ENCODE measurements at places on chromosomes 2 and 18. TPM values are rescaled to one million over a fixed set of nuclear protein-coding genes. Genes with fewer than 3 reads are reported as not detected.

Gene INHA
- not detected for total RNA-seq

Gene SEPTIN10
- 82.5 TPM for total RNA-seq

Gene CNDP1
- total RNA-seq = not detected

Gene LGALSL
- 2.1 TPM for total RNA-seq

Gene ZSWIM2
- not detected for total RNA-seq

Gene CREG2
- total RNA-seq = 0.27 TPM

Gene SNTG2
- total RNA-seq = not detected

Gene DHRS9
- not detected for total RNA-seq

Gene FLACC1
- total RNA-seq = not detected

Gene FMNL2
- total RNA-seq = 28.1 TPM

Gene CFAP210
- not detected for total RNA-seq

Gene GAREM1
- total RNA-seq = 0.53 TPM

Gene RBM43
- 3.6 TPM for total RNA-seq

Gene ASPRV1
- total RNA-seq = 0.10 TPM

Gene G6PC2
- not detected for total RNA-seq

Gene RGPD3
- total RNA-seq = 0.13 TPM

Gene SERPINB7
- total RNA-seq = not detected

Gene ACMSD
- total RNA-seq = not detected

Gene DCDC2C
- total RNA-seq = 0.60 TPM

Gene COBLL1
- total RNA-seq = 17.7 TPM

Gene NEUROD1
- total RNA-seq = not detected

Gene UGT1A3
- not detected for total RNA-seq

Gene ZFP36L2
- 15.4 TPM for total RNA-seq

Gene SMAD4
- total RNA-seq = 76.5 TPM

Gene SERPINB3
- total RNA-seq = not detected

Gene ANKRD62
- total RNA-seq = not detected

Gene MARCHF4
- total RNA-seq = 16.3 TPM

Gene ATP6V1C2
- total RNA-seq = not detected

Gene ACOXL
- total RNA-seq = not detected

Gene SALL3
- not detected for total RNA-seq

Gene RUFY4
- total RNA-seq = not detected

Gene TUBA3E
- not detected for total RNA-seq

Gene C2orf72
- total RNA-seq = not detected

Gene ITGAV
- 87.7 TPM for total RNA-seq

Gene MYOM1
- total RNA-seq = 0.05 TPM

Gene PGAP1
- 2.0 TPM for total RNA-seq

Gene SERPINB11
- total RNA-seq = not detected

Gene FBXO41
- total RNA-seq = 0.05 TPM

Gene ZNF514
- 1.3 TPM for total RNA-seq

Gene SH3RF3
- 18.1 TPM for total RNA-seq

Gene OTX1
- total RNA-seq = 0.10 TPM

Gene UGT1A5
- total RNA-seq = not detected

Gene NBAS
- 40.0 TPM for total RNA-seq

Gene KCNIP3
- total RNA-seq = 0.15 TPM

Gene FABP1
- not detected for total RNA-seq

Gene CYBRD1
- total RNA-seq = 9.6 TPM

Gene MATN3
- total RNA-seq = 4.0 TPM

Gene RNF138
- total RNA-seq = 33.9 TPM

Gene IL18R1
- 1.00 TPM for total RNA-seq

Gene CCDC142
- 9.9 TPM for total RNA-seq

Gene CNTNAP5
- total RNA-seq = not detected

Gene UGT1A4
- total RNA-seq = not detected

Gene UGT1A10
- total RNA-seq = not detected

Gene AMER3
- total RNA-seq = not detected

Gene EMILIN2
- 6.2 TPM for total RNA-seq

Gene MAP3K19
- not detected for total RNA-seq
